Cardiac fibroblast (primary cell): ENCODE measurements at places on chromosomes 6 and 20.

- DNase-seq: no peak
Measured at GRCh38 chr6:14642136-14642505, 524.5 kb downstream of the CD83 start.

GRCh38 chr6:74069089-74069581 lies 373.1 kb downstream of the CD109 start:
- DNase-seq: peak; percentile 61

DNA sequence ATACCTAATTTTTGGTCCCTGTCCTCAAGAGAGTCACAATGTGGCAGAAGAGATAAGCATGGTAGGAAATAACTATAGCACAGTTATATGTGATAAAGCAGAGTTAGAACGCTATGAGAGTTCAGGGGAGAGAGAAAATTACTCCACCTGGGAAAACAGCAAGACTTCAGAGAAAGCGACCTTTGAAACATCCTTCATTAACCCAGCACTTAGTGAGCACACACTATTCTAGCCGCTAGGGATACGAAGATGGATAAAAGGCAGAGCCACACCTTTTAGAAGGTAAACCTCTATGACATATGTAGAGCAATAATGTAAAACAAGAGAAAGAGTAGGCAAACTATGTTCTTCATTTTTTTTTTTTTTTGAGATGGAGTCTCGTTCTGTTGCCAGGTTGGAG lies 264.3 kb downstream of the PTPRK start:
- no peak for DNase-seq

DNA sequence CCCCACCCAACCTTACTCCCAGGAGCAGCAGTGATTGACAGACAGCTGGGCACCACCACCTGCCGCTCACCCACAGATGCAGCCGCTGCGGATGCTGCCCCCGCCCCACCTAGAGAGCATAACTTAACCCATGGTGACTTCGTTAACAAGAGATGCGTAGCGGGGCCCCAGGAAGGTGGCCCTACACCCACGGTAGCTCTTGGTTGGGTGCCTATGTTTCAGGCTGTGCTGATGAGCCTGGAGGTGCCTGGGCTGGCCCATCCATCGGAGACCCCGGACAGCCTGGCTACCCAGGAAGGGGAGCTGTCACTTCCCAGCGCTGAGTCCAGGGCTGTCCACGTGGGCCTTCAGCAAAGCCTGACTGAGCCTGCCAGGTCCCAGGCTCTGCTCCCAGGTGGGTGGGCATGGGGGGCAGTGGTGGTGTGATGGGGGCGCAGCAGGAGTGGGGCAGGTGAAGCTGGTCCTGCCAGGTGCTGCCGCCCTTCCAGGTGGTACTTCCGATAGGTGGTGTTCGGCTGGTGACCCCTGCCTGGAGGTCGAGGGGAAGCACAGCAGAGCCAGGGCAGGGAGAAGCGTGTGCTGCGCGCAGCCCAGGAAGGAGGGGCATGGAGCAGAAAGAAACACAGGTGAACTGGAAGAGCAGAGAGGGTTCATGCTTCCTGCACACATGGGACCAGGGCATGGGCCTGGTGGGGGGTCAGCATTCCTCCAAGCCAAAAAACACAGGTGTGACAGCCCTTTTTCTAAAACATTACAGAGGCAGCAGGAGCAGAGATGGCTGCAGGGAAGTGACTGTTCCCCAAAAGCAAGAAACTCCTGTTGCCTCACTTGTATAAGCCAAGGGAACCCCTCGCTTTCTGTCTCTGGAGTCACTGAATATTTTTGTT lies 56.9 kb downstream of the SYNJ2 start:
- DNase-seq: no peak

DNA sequence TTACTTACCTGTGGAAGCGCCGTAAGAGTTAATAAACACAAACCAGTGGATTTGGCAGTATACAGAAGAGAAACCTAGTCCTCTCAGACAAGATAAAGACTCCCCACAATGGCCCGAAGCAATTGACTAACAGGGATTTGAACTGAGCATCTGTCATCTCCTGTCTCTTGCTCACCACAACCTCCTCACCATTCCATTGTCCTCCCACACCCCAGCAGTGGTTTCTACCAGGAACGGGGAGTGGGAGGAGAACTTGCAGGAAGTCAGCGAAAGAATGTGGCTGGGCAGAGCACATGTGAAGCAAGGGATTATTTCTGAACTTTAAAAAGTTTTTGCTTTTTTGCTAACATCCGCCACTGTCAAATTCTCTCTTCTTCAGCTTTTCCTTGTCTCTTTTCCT lies 24.6 kb upstream of the TAAR1 start:
- peak; percentile 73 for DNase-seq

GRCh38 chr6:150857062-150857944 lies 8.2 kb upstream of the MTHFD1L start:
- DNase-seq: peak; percentile 100

GRCh38 chr6:130965656-130966055 lies 97.4 kb downstream of the EPB41L2 start:
- DNase-seq: peak; percentile 76

- DNase-seq: peak; percentile 26
Measured at GRCh38 chr20:19867074-19867473, 109.0 kb downstream of the RIN2 start.

DNA sequence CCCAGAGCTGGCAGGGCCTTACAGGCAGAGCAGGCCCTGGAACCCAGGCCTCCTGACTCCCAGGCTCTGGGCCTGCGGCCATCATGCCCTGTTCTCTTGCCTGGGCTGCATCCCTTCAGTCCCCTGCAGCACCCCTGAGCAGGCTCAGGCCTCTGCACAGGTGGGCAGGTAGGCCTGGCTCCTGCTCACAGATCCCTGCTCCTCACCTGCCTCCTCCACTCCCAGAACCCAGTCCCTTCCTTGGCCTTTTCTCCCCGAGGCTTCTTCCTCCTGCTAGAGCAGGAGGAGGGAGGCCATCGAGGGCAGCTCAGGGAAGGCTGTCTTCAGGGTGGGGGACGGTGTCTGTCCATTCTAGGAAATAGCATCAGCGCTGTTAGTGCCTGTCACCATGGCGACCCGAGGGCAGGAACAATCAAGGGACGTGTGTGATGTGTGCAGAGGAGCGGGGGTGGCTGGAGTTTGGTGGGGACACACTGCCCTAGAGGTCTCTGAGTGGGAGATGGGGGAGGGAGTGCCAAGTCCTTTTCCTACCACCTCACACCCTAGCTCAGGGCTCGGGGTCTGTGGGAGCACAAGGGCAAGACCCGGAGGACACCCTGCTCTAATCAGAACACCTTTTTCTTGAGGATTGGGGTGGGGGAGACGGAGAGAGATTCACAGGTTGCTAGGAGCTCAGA lies 26.6 kb downstream of the GLP1R start:
- no peak for DNase-seq

- DNase-seq: no peak
Measured at GRCh38 chr20:48461091-48461734, 366.6 kb downstream of the PREX1 start.

DNA sequence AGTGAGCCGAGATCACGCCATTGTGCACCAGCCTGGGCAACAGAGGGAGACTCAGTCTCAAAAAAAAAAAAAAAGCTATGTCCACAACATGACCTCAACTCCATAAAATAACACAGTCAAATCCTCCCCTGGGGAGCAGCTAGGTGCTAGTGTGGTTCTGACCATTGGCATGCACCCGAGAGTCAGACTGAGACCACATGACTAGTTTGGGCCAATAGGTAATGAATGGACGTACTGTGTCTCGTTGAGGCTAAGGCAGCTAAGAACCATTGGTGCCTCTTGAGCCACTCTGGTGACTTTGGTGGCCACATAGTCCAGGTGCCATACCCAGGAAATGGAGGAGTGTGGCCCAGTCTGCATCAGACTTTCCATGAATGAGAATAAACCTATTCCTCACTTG lies 40.3 kb downstream of the ATP9A start:
- no peak for DNase-seq

DNA sequence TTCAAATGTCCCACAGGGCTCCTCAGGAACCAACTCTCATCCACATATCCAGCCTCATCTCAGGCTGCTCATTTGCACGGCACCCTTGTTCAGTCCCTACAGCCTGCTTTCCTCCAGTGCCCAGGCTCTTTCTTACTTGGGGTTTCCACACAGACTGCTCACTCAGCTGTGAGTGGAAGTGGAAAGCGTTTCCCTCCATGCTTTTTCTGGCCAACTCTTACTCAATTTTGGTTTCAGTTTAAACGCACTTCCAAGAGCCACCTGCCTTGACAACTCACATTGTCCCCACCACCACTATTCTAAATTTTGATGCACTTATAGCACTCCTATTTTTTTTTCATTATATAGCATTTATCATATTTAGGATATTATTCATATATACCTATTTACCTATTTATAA lies 367.1 kb downstream of the PKHD1 start:
- no peak for DNase-seq

GRCh38 chr6:158168040-158168289 lies at the start of gene SERAC1:
Gene SERAC1 (minus strand): TSS chr6:158168262. CDS start chr6:158158363, 9,899 bp downstream.
- no peak for DNase-seq

GRCh38 chr6:63714091-63714490 lies 78.5 kb downstream of the PHF3 start:
- DNase-seq: no peak

- peak; percentile 86 for DNase-seq
Measured at GRCh38 chr6:163404825-163405265, 9.7 kb upstream of the QKI start.
